Right cardiac atrium (tissue), 5 donors: ENCODE measurements at places on chromosomes 2 and 18. TPM values are rescaled to one million over a fixed set of nuclear protein-coding genes. Genes with fewer than 3 reads are reported as not detected.

- DNase-seq, result no peak
Observed at GRCh38 chr2:129762386-129763189, 216.9 kb upstream of the RAB6C start.

The CNDP1 gene
- total RNA-seq, result not detected

DNA sequence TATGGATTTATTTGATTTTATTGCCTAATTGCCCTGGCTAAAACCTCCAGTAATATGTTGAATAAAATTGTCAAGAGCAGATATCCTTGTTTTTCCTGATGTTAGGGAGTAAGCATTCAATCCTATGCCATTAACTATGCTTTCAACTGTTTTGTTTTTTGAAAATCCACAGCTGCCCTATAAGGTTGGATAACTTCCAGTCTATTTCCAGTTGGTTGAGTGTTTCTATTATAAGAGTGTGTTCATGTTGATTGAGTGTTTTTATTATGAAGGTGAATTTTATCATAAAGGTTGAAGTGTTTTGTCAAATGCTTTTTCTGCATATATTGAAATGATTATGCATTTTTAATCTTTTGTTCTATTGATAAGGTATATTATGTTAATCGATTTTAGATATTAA is 149.9 kb upstream of the SCN7A start:
- DNase-seq, result no peak

The THSD7B gene
- total RNA-seq, result 0.32 TPM

DNA sequence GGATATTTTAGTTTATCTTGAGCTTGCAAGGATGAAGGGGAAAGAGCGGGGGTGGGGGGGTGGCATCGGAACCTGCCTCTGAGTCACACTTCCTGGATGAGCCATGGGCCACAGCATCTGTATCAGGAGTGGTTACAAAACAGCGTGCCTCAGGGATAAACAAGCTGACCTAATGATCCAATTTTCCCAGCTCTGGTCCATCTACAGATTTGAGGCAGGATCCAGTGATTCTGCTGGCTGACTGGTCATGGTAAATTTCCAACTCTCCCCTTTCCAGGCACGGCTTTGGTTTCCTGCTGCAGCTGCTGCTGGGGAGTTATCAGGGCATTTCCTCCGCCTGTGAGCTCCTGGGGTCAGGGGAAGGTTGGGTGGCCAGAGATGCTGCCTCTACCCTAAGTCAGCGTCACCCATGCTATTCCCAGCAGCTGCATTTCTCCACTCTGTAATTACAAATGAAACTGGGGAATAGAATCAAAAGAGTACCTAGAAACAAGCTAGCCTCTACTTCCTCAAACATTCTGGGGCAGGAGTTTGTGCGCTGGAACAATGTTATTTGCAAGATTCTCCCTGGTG is 4.7 kb upstream of the HPCAL1 start:
- peak; percentile 70 for DNase-seq

GRCh38 chr2:154228566-154229280 is 357.0 kb downstream of the GALNT13 start:
- no peak for DNase-seq

The DLX2 gene
- not detected for total RNA-seq

- DNase-seq, result no peak
Observed at GRCh38 chr2:11562011-11562410, 28.2 kb downstream of the GREB1 start.

GRCh38 chr2:168457190-168457895 is 1.3 kb downstream of the CERS6 start:
- DNase-seq, result no peak

The RNU2-63P gene
- not detected for total RNA-seq

DNA sequence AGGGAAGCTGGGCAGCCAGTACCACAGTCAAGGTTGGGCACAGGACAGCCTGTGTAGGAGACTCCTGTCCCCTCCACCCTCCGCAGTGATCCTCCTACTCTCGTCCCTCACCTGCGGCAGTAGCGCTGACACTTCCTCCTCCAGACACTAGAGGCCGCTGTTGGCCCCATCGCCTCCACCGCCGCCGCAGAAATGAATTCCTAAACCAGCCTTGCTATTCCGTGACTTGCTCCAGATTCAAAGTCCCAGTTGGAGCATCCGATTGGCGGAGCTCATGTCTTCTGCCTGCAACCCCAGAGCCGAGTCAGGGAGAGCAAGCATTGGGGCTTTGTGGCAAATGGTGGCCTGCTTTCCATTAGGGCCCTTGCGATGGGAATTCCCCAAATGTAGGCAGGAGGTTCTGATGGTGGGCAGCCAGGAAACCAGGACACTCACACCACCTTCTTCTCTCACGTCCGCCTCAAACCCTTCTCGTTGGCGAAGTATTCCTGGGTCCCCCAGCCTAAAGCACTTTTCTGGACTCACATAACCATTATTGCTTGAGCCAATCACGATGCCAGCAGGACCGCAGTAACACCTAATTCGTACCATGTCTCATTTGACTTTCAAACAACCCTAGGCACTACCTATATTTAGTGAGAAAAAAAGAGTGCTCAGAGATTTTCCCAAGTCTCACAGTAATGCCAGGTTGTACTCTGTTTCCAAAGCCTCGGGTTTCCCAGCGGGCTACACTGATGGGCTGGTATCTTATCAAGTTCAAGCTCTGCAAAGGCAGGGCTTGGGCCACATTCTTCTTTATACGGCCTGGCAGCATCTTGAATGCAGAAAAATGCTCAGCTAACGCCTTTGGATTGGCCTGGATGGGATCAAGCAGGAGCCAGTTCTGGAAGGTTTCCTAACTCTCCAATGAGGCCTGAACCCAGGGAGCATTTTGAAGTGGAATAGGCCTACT is 1.2 kb upstream of the DNAJB2 start:
- DNase-seq, result peak; percentile 89

The SH3RF3 gene
- total RNA-seq, result 8.1 TPM

The IL18RAP gene
- total RNA-seq, result 0.92 TPM

DNA sequence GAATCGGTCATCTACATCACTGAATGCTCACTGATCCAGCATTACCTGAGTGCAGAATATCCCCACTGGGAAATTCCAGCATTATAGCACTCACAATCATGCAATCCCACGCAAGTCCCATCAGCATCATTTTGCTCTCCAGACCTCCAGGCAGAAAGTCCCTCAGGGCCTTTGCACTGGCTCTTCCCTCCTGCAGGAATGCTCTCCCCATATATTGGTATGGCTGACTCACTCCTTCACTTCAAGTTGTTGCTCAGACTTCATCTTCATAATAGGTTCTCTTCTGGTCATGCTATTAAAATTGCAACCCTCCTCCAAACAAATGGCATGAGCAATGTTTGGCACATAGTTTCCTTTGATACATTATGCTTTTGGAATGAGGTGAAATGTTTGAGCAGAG is 64.7 kb upstream of the CELF4 start:
- DNase-seq, result no peak

DNA sequence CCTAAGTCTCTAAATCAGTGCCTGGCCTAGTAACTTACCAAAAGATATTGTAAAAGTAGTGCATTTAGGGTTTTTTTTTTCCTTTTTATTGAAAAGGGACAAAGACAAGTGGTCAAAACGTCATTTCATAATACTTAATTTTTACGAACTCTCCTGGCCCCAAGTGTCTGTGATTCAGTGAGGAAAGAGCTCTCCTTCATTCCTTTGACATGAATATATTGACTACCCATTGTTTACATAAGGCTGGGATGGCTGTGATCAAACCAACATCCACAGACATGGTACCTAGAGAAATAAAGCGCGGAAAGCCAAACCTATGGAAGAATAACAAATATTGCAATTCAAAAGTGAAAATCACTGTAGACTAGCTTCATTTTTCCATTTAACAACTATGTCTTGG is 198.4 kb downstream of the BABAM2 start:
- no peak for DNase-seq

GRCh38 chr2:144516981-144517865 is 2.7 kb downstream of the ZEB2 start:
- DNase-seq, result peak; percentile 71

DNA sequence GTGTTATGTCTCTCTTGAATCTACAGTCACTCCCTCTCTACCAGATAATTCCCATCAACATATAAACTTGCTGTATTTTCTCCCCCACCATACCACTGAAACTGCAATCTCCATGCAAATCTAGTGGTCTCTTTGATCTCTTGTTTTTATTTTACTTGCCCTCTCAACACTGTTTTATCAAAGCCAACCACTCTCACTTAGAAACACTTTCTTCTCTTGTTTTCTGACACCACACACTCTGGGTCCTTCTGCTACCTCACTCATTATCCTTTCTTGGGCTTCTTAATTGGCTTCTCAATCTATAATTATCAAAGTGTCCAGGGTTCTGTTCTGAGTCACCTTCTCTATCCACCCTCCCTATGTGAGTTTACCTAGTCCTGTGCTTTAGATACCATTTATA is 2.0 kb upstream of the MCFD2 start:
- no peak for DNase-seq

DNA sequence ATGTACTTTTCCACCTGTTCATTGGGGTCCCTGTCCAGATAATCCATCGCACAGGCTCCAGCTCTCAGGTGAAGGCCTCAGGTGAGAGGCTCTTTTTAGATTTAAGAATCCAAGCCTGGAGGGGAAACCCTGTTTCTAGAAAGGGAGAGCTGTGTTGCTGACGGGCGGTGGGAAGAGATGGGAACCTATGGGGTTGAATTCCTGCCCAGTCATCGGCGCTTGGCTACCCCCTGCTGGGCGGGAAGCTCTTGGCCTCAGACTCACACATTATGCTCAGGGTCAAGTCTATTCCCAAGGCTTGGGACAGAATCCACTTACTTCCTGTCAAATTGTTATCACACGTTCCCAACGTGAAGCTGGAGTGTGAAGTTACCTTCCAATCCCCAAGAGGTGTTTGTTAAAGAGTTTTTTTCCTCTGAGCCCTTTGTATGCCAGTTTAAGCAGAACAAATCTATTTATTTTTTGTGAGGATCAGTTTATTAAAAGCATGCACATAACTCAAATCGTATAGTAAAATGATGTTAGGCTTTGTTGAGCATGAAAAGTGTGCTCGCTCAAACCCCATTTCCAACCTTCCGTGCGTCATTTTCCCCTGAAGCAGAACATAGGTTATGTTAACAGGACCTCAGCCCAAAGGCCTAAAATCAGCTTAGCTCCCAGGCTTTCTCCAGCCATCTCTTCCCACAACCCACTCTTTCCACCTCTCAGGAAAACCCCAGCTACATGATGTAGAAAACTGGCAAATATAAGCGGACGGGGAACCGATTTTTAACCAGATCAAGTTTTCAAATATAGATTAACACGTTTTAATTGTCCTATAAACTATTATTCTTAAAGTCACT is 181.7 kb upstream of the ETAA1 start:
- peak; percentile 43 for DNase-seq

The EGR4 gene
- total RNA-seq, result not detected

GRCh38 chr2:62178741-62179271 is 17.1 kb upstream of the B3GNT2 start:
- no peak for DNase-seq
